ENCODE measurements at places on chromosomes 6 and 20.
A peak's percentile ranks its signal among the peaks of the same experiment; 100 is the strongest.

DNA sequence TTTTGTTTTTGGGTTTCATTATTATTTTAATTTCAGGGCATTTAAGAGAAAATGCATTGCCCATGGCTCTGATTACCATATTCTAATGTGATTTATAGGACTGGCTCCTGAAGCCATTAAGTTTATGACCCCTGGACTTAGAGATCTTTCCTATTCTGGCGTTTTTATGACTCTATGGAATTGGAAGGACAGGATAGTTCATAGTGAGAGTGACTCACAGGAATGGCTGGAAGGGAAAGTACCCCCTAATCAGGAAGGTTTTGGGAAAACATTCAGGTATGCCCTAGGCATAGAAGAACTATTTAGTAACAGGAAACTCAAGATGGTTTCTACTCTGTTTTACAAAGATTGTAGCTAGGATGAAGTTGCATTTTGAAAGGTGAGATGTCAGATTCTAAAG is 108.6 kb upstream of the SLC2A12 start:
- H3K4me3 ChIP-seq: peak overlapping the region; percentile 73
- peak overlapping the region; percentile 98 for H3K27ac ChIP-seq
- DNase-seq: no peak
- H3K27me3 ChIP-seq: no peaks in the 10 kb centered on the region
- H3K4me1 ChIP-seq: peaks cover 51% of the 10 kb centered on the region
- H3K36me3 ChIP-seq: no peaks in the 10 kb centered on the region

DNA sequence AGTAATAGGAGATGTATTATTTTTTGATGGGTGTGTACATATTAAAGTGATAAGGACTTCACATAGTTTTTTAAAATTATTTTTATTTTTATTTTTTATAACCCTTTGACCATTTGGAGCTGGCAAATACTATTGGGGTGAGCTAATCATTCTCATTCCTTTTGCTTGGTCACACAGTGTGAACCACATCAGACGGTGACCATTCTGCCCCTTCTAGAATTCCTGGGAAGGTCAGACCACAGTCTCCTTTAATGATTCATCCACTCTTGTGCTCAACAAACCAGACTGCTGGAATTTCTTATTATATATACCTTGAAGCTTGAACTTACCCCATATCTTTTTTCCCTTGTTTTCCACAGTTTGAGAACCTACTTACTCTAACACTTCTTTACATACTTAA is 23.9 kb upstream of the PRL start:
- no peak overlapping the region for H3K4me3 ChIP-seq
- H3K27ac ChIP-seq: peak overlapping the region; percentile 98
- peaks cover 55% of the 10 kb centered on the region for H3K4me1 ChIP-seq
- peaks cover 27% of the 10 kb centered on the region for H3K36me3 ChIP-seq
- H3K27me3 ChIP-seq: no peaks in the 10 kb centered on the region
- DNase-seq: no peak

GRCh38 chr6:74451953-74452352 is 753.9 kb downstream of the COL12A1 start:
- no peaks in the 10 kb centered on the region for H3K4me1 ChIP-seq
- peaks cover 7% of the 10 kb centered on the region for H3K27me3 ChIP-seq
- no peak for DNase-seq
- no peaks in the 10 kb centered on the region for H3K36me3 ChIP-seq

- peaks cover 21% of the 10 kb centered on the region for H3K27me3 ChIP-seq
- H3K27ac ChIP-seq: no peak overlapping the region
These were observed 1.3 kb downstream of the ATRN start for GRCh38 chr20:3472105-3472504.

DNA sequence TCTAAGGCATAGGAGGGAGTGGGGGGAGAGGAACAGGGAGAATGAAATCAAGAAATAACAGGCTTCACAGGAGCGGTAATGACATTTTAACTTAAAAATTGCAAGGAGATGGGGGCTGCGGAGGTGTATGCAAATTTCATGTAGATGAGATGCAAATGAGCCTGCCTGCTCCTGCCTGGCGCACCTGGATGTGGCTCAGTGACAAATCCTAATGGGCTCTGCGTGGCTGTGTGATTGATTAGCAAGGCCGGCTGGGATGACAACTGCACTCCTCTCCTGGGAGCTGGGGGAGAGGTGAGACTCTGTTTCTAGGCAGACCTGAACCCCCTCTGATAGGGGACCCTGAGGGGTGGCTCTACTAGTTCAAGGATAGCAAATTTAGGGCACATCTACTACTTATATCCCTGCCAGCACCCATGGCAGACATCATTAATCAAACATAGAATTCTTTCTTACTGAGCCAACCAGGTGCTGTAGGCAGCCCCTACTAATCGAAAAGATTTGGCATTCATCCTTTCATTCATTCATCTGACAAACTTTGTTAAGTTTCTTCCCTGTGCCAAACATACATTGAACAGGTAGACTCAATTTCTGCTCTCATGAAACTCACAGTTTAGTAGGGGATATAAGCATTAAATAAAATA is 38.4 kb upstream of the TGM2 start:
- H3K27ac ChIP-seq: no peak overlapping the region
- H3K27me3 ChIP-seq: peaks cover 25% of the 10 kb centered on the region
- no peak overlapping the region for H3K4me3 ChIP-seq
- H3K4me1 ChIP-seq: no peaks in the 10 kb centered on the region

GRCh38 chr6:144849920-144850319 is 564.8 kb downstream of the UTRN start:
- H3K4me3 ChIP-seq: no peak overlapping the region
- no peaks in the 10 kb centered on the region for H3K27me3 ChIP-seq
- no peak for DNase-seq

DNA sequence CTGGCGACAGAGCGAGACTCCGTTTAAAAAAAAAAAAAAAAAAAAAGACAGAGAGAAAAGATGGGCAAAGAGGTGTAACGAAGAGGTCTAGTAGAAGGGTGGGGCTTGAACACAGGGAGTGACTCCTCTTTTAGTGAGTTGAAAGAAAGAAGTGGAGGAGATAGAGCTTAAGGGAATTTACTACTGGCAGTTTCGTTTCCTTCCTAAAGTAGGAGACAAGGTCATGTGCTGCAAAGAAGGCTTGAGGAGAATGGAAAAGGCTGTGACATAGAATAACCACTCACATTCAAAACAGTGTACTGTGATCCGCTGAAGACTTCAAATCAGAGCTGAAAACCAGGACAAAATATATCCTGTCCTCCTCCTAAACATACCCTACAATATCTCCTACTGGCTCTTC is 63.8 kb upstream of the EIF2S2 start:
- H3K27ac ChIP-seq: no peak overlapping the region
- no peaks in the 10 kb centered on the region for H3K36me3 ChIP-seq
- peaks cover 6% of the 10 kb centered on the region for H3K27me3 ChIP-seq
- DNase-seq: no peak
- H3K4me3 ChIP-seq: no peak overlapping the region

DNA sequence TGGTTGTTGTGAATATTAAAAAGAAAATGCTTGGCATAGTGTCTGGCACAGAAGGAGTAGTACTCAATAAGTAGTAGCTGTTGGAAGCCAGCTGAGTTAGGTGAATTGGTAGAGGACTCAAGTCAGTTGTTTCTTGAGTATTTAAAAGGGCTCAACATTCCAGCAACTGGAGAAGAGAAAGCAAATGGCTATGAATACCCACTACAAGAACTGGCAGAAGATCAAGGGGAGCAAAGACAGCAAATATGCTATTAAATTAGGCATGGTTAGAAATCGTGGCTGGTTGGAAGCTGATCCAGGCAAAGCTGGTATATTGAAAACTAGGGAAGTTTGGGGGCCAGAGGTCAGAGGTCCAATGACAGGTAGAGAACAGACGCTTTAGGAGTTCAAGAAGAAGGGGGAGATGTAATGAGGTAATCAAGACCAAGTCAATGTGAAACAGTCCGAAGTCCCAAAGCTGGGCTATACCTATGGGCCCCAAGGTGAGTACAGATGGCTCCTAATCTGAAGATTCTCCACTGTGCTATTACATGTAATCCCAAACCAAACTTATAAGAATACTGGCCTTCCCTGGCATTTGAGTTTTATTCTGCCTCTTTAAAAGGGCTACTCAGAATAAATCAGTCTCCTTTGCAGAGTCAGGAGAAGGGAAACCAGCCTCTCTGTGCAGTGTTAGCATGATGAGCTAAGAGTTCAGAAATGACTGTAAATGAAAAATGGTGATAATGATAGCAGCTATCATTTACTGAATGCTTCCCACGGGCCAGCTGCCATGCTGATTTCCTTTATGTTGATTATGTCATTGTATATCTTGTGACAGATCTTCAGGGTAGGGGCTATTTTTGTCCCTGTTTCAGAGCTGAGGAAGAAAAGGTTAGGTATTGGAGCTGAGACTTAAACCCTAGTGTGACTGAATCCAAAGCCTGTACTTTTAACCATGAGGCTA is 122.3 kb downstream of the ANKS1A start:
- H3K27me3 ChIP-seq: no peaks in the 10 kb centered on the region
- H3K36me3 ChIP-seq: peaks cover 25% of the 10 kb centered on the region
- peaks cover 49% of the 10 kb centered on the region for H3K4me1 ChIP-seq

- no peak overlapping the region for H3K27ac ChIP-seq
- DNase-seq: no peak
- H3K4me1 ChIP-seq: peaks cover 14% of the 10 kb centered on the region
- peaks cover 46% of the 10 kb centered on the region for H3K36me3 ChIP-seq
These were observed 9.8 kb upstream of the UBE2V1 start for GRCh38 chr20:50122763-50123162.
